ENCODE measurements at places on chromosomes 6 and 20.

DNA sequence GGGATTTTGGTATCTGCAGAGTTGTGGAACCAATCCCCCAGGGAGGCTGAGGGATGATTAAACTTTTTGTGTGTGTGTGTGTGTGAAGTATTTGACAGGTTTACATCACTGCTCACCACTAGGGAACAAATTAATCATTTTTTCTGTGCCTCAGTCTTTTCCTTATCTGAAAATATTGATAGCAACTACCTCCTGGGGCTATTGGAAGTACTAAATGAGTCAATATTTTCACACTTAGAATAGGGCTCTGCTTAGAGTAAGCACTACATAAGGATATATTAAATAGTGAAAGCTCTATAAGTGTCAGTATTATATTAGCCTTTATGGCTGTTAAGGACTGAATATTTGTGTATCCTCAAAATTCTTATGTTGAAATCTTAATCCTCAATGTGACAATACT lies 155.2 kb upstream of the UST start:
- no peak for DNase-seq

GRCh38 chr6:3825851-3826581 lies 23.2 kb upstream of the FAM50B start:
- peak; percentile 97 for DNase-seq

DNA sequence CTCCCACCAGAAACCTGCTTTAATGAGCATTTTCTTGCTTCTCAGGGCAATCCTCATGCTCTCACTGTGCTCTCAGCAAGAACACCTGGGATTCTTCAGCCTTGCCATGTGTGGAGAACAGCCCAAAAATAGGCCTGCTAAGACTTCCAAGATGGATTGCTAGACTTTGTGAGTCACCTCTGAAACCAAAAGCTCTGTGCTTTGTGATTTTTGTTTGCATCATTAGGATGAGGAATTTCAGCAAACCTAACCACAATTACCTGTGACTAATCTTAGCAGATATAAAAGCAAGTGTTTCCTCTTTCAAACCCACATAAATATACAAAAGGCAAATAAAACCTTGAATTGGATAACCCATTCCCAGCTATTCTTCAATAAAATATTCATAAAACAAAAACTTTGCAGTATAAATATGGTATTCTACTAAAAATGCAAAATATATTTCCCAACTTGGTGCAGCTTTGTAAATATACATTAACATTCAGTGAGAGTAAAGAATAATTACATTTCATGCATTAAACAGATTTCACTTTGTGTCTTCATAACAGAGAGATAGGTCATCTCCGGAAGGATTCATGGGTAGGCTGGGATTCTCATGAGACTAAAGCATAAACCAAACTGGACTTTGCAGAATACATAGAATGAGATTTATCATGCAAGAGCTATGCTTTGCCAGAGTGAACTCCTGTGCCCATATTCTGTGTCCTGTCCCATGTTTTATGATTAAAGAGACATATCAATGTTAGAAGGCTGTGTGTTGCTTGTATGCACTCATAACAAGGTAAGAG lies 33.5 kb downstream of the TPBG start:
- DNase-seq = peak; percentile 98

DNA sequence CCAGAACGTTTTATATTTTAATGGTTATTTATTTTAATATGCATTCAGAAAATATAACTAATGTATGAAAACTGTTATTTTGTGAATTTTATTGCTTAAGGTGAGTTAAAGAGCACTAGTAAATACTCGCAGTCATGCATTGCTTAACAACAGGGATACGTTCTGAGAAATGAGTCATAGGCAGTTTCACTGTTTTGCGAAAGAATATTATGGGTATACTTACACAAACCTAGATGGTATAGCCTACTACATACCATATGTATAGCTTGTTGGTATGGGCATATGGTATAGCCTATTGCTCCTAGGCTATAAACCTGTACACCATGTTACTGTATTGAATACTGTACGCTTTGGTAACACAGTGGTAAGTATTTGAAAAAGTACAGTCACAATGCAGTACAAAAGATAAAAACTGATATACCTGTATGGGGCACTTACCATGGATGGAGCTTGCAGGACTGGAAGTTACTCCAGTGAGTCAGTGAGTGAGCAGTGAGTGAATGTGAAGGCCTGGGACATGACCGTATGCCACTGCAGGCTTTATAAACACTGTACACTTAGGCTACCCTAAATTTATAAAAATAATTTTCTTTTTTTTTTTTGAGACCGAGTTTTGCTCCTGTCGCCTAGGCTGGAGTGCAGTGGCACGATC lies 38.5 kb downstream of the ARFGEF2 start:
- DNase-seq = peak; percentile 55

DNA sequence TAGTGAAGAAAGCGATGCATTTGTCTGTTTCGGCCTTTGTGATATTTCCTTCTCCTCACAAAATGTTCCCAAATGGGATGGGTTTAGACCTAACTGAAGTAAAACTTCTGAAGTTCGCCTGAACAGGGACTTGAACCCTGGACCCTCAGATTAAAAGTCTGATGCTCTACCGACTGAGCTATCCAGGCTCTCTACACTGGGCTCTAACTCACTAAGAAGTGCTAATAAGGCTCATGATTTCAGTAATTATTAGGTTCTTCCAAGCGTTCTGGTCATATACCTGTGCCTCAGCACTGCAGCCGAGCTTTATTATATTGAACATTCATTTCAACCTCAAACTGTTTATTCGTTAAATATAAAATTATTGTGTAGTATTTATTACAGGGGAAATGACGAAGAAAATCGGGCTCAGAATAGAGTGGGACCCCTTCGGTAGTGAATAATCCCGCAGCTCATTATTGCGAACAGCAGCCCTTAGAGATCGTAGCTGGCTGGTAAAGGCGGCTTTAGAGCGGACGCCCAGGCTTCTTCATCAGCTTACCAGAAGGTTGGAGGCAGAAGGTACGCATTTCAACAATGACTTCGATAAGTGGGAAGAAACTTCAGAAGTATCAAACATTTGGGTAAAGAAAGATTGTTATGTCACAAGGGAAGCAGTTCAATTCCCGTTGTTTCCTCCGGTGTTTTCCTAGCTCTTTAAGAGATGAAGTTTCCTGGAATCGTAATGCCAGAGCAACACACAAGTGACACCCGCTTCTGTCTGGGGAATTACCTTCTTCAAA lies 119.0 kb upstream of the ZNF184 start:
- DNase-seq = peak; percentile 52

DNA sequence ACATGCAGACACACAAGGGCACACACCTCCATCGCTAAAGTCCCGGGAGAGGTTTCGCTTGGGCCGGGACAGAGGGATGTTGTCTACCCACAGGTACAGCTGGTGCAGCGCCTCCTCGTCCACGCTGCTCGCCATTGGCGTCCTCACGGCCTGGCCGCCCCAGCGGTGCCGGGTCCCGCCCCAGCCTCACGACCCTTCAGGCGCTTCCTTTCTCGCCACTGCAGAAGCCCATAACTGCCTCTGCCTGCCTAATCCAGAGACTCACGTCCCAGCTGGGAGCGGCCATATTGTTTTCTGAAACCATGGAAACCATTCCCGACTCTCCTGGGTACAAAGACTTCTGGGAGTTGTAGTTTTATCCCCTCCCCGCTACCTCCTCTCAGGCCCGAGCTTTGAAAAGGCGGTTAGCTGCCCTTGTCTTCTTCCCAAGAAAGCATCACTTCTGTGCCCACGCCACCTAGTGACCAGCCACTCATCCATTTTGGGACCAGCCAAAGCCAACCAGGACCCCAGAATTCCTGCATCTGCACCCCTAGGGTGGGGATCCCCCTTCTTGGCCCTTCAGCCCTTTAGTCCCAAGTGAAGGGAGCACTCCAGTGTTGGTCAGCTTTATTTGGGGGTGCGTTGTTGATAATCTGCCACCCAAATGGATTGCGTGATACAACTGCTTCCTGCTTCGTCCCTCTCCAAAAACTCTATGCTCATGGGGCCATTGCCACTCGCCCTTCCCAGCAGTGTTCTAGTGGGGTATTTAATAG lies at the start of gene SPEF1:
TSS of gene SPEF1 (minus strand) at position 296 of the 758 bp plus-strand sequence. CDS start at position 135, 161 bp downstream.
- DNase-seq = peak; percentile 92

DNA sequence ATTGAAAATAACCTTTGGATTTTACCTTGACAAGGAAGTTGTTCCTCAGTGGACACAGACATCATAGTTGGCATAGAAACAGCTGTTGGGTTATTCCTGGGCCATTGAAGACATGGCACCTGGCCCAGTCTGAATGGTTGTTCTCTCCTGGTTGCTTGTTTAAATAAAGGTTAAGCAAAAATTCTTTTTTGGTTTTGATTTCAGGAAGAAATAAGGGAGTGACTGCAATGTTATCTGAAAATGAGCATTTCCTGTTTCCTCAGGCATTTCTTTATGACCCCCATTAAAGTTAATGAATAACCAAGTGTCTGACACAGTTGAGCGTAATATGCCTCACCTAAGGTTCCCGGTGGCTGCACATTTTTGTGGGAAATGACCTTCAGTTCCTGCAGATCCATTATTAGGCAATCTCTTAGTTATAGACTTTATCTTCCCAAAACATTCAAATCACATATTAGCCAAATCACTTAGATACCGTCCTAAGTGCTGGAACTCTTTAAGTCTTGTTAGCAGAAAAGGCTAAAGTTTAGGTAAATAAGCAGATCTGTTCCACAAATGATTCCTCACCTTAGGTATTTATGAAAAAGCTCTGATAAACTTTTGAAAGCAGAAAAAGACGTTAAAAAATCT lies 648.7 kb upstream of the FLRT3 start:
- no peak for DNase-seq

DNA sequence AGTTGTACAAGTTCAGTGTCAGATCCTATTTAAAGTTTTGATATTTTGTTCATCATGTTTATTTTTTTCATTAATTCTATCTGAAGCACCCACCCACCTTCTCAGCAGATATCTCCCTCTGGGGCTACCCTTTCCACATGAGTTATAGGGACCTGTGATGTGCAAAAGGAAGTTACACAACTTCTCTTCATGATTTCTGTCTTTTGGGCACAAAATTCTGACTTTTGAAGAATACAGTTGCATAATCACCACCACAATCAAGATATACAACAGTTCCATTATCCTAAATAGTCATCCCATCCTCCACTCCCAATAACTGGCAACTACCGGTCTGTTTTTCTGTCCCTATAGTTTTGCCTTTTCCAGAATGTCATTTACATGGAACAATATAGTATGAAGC lies 13.8 kb upstream of the FUCA2 start:
- no peak for DNase-seq

DNA sequence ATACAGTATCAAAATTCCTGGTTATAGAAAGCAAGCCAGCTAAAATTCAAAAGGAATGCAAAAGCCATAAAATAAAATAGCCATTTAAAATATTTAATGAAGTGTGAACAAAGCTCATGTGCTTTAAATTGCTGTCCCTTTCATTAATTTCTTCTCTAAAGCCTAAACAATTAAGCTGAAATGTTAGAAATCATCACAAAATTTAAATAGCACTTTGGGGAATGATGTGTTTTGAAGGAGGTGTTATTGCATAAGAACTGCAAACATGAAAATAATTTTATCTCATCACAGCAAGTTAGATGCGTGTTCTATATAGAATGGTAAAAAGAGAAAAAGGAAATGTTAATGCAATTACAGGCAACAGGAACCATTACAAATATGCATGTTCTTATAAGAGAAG lies 111.0 kb downstream of the RIMS1 start:
- no peak for DNase-seq

DNA sequence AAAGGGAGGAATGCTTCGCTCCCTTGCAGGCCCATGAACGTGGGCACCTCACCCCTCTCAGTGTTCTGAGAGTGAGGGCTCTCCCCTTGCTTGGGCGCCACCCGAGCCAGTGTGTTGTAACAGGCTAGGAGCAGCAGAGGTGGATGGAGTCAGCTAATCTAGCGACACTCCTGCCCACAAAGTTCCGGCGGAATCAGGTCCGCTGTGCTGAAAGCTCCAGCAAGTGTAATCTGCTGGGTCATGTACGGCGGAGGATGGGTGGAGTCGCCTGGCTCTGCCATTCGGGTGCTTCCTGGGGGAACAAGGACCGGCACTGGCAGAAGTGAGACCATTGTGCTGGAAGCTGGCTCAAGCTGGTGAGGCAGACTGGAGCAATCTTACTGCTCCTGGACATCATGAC lies 1310.1 kb downstream of the EPHA7 start:
- DNase-seq = no peak

- peak; percentile 35 for DNase-seq
These were observed 28.1 kb upstream of the EEF1E1 start for GRCh38 chr6:8130399-8130798.

- DNase-seq = no peak
These were observed 73.6 kb downstream of the NCR2 start for GRCh38 chr6:41408982-41409381.
